ENCODE measurements at places on chromosomes 7 and 10. TPM values are rescaled to one million over a fixed set of nuclear protein-coding genes. Genes with fewer than 3 reads are reported as not detected.

NEUROD6 gene
- total RNA-seq: not detected

DOCK4 gene
- total RNA-seq: 170 TPM

TBL2 gene
- 52.3 TPM for total RNA-seq

SH2D4B gene
- total RNA-seq: 0.10 TPM

CYP2W1 gene
- not detected for total RNA-seq

PODXL gene
- 167 TPM for total RNA-seq

NACAD gene
- 0.76 TPM for total RNA-seq

TAS2R38 gene
- not detected for total RNA-seq

TFPI2 gene
- total RNA-seq: 86.2 TPM

TBX20 gene
- not detected for total RNA-seq

CLRN3 gene
- total RNA-seq: not detected

ANKRD22 gene
- not detected for total RNA-seq

TDRD1 gene
- not detected for total RNA-seq
